ENCODE measurements at places on chromosomes 3 and 15.

DNA sequence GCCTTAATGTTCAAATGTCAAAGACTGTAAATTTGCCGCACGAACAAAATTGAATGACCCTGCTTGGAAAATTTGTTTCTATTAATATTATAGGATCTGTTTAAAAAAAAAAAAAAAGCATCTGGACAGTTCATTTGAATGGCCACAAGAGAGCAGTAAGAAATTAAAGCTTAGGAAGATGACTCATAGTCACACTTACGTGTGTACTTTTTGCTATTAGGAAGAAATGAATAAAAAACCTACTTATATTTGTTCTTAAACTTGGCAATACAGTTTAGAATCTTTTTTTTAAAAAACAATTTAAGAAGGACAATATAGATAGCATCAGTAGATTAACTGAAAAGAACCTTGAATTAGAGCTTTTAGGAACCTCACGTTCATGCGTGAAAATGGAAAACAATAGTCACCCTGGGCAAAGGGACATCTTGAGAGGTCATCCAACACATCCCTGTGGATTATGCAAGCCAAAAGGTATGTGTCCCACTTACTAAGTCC is 621.8 kb downstream of the MECOM start:
- peak; percentile 18 for DNase-seq

- peak; percentile 53 for DNase-seq
These were observed 508.8 kb downstream of the RBMS3 start for GRCh38 chr3:29789686-29790085.

GRCh38 chr15:60649845-60650548 is 171.1 kb upstream of the ICE2 start:
- DNase-seq, result no peak

DNA sequence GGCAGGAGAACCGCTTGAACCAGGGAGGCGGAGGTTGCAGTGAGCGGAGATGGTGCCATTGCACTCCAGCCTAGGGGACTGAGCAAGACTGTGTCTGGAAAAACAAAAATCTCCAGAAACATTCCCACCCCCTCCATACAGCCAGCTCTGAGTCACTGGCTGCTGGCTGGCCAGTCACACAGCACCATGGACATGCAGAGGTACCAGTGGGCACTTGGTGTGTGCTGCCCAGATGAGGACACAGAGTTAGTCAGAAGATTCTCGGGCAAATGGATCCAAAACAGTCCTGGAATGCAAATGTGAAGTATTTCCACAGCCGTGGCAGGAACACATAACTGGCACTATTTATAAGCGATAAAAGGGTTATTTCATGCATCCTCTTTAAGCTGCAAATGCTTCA is 44.6 kb downstream of the BDH1 start:
- no peak for DNase-seq

DNA sequence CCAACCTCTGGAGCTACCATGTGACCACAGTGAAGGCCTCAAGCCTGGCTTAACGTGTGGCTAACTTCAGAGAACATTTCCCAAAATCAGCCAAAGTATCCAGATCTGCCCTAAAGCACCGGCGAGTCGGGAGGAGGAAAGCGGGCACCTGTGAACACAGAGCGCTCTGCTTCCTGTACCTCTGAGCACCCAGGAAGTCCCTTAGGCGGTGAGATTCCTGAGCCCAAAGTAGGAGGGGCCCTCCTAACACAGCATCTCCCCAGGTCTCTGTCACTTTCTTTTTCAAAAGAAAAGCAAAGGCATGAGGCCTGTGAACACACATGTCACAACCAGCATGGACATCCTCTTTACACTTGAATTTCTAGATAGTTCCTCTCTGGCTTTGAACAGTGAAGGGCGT is 944 bp upstream of the EIF4E3 start:
- no peak for DNase-seq

DNA sequence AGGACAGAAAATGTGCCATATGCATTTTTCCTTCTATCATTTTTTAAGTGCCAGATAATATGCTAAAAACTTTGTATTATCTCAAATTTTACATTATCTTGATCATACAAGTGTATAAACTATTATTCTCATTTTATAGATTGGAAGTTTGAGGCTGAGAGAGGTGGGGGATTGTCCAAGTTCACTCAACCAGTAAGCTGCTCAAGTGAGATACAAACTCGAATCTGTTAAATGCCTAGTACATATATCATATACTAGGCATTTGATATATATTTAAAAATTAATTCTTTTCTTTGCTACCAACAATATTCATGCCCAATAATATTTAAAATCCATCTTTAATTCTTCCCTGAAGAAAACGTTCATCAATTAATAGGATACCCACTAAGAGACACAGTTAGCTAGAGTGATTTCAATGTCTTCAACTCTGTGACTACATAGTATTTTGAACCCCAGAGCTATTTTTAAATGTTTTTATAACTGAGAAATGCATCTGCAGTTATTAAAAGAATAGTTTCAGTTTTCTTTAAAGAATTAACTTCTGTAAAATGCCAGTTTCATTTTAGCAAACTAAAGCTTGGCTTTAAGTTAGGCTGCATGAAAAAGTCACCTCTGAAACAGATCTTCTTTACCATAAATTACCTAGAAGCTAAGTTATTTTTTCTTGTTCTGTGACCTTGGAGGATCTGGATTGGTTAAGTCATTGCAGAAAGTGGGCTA is 40.4 kb downstream of the IQCB1 start:
- DNase-seq, result no peak

GRCh38 chr15:91870876-91871537 is 17.5 kb downstream of the SLCO3A1 start:
- DNase-seq, result no peak

- no peak for DNase-seq
These were observed 200.4 kb upstream of the TBC1D5 start for GRCh38 chr3:17942856-17943255.

Data from muscle of back (tissue), 13 donors.